ENCODE measurements at places on chromosomes 12 and 14.
A peak's percentile ranks its signal among the peaks of the same experiment; 100 is the strongest.

DNA sequence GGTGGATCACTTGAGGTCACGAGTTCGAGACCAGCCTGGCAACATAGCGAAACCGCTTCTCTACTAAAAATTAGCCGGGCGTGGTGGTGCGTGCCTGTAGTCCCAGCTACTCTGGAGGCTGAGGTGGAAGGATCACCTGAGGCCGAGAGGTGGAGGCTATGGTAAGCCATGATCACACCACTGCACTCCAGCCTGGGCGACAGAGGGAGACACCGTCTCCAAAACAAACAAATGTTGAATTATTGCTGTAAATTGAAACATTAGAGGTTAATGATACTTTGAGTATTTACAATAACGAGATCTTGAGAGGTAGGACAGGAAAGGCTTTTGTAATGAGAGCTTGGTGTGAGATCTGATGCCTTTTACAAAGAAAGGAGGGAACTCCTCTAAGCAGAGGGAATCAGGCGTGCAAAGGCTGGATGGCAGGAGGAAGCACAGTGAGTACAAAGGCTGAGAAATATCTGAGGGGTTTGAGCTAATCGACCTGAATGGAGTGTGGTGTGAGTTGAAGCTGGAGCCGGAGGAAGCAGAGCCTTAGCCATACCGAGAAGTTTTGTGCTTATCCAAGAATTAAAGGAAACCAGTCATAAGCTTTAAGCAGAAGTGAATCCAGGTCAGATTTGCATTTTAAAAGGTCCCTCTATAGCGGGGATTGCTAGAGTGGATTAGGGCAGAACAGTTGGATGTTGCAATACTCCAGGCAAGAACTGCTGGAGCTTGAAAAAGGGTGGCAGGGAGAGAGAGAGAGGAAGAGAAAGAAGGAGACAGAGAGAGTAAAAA lies 1.1 kb downstream of the RHNO1 start:
- peak; percentile 89 for DNase-seq

DNA sequence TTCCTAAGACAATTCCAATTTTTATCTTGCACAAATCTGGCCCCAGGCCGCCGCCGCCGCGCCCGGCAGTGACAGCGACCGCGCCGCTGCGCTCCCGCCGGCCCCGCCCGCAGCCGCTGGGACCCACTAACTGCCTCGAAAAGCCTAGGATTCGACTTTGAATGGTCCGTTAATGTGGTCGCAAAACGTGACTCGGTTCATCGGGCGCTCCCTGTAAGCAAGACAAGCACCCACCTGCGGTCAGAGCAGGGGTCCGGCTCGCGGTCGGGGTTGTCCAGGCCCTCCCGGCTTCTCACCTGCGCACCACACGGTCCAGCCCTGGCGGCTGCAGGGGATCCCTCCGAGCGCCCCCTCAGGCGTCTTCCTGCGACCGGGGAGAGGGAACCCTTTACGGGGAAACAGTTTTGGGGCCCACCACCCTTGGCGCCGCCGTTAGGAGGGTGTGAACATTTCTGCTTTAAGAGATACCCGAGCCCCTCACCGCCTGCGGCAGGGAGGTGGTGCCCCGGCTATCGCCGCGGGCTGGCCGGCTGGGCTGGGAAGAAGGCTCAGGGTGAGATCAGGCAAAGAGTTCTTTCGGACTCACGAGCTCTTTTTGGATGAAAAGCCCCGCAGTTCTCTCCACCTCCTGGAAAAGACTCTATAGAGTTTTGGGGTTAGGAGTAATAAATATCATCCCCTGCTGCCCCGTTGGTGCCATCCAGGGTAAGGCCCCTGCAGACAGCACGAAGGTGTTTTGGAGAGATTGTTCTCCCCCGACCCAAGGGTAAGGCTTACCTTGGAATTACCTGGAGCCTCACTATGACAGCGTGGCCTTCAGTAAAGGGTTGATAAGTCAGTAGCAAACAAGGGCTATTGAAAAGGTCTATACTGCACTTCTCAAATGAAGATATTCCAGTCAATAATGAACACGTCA lies 13.6 kb upstream of the FOXJ2 start:
- peak; percentile 37 for DNase-seq

DNA sequence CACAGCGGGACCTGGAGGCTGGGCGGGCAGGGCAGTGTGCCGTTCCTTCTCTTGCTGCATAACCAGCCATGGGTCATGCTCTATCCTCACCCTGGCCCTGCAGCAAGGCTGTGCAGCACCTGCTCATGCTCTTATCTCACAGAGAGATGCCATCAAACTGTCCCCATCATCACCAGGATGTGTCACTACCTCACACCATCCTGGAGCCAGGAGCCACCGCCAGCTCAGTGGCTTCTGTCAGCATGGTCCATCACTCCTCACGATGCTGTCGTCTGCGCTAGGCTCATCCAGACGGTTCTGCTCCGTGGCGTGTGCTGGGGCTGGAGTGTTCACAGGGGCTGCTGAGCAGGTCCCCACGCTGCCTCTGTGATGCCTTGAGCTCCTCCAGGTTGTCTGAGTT lies 77.2 kb upstream of the DYNC1H1 start:
- DNase-seq: no peak

- DNase-seq: no peak
These were observed 5.6 kb downstream of the DACT1 start for GRCh38 chr14:58643366-58643765.

- DNase-seq: no peak
These were observed 55.0 kb downstream of the CCDC85C start for GRCh38 chr14:99548871-99549515.

DNA sequence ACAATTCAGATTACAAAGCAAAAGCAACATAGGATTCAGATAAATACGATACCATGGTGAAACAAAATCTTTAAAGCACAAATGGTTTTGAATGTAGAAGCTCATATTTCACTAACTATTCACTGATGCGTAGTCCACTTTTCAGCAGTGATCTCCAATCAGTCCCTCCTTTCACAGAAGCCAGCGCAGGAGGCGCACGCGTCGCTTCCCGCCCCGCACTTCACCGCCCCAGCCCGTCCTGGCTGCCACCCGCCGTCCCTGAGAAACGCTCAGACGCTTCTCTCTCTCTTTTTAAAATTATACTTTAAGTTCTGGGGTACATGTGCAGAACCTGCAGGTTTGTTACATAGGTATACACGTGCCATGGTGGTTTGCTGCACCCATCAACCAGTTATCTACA lies 19.8 kb upstream of the CHFR start:
- no peak for DNase-seq

DNA sequence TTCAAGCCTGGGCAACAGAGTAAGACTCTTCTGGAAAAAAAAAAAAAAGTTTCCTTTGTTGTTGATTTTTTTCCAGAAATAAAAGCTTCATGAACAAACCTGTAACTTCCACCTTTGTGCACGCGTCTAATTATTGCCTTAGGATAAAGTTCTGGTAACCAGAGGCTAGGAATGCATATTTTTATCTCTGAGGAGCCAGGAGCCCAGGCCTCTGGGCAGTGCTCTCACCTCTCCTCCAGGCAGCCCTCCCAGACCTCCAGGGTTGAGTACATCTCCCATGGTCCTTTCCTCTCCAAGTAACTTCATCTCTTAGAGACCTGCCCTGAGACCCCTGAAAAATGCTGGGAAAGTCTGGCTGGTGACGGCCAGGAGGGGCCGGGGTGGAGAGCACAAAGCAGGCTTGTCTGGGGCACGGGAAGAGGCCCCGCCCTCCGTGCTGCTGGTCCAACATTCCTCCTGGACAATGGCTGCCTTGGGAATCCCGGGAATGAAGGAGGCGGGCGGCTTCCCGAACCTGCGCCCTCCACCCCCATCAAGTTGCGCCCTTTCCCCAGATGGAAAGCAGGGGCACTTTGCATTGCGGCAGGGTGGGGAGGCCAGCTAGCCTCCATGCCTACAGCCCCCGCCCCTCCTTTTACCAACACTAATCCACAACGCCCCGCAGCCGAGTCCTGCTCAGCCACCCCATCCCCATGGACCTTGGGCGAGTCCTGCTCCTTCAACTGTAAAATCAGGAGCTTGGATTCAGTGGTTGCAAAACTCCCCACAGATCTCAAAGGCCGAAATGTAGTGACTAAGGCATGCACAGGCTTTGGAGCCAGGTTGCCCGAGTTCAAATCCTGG lies 7.3 kb upstream of the FIGNL2 start:
- DNase-seq: no peak

DNA sequence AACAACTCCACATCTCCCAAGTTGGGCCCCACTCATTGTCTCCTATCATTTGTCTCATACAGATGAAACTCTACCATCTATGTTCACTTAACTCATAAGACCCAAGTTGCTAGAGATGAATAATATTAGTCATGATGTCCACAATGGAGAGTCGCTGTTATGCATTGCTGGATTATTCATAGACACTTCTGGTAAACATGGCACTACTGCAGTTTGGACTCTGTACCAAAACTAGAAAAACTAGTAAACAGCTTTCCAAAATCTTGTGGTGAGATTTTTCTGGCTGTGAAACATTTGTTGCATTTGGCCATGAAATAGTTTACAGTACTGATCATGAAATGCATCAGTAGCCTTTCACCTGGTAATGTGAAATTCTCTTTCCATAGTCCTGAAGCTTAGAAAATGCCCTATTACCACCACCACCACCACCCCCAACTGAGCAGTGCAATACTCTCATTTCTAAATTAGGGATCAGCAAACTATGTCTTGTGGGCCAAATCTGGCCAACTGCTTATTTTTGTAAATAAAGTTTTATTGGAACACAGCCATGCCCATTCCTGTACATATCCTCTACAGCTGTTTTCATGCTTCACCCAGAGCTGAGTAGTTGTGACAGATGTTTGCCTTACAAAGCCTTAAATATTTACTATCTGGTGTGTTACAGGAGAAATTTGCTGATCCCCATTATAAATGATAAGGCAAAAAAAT lies 236.5 kb downstream of the DPF3 start:
- no peak for DNase-seq

DNA sequence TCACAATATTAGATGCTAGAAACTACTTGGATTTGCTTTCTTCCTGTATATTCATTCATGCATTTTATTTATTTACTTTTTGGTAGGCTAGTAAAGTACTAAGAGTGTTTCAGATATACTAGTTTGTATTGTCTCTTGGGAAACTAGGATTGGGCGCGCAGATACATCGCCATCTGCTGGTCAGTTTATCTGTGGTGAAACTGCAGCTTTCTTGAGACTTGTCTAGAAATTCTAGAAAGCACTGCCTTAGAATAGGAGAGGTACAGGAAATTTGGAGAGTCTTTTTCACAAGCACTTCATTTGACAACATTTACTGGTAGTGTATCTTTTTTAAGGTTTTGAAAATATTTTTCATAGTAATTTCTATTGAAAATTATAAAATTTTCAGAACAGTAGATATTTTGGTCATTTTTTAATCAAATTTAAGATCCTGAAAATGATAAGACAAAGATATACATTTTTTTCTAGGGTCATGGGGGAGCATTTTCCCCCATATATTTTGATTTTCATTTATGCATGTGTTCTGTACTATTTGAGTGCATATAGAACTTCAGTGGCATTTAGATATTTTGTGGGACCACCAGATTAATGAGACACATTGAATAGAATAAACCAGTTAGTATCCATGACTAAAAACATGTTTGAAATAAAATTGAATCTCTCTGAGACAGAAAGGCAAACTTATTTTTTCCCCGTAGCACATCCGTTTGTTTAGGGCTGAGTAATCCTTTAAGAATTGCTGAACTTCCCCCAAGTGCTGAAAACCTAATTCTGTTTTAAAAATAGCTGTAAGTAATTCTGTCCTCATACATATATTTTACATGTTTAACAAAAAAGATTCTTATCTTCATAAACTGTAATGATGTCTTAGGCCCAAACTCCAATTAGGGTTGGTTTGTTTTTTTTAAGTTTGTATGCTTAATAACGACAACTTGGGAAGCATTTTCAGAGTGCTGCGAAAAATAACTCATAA lies 44.5 kb downstream of the SLC38A6 start:
- DNase-seq: peak; percentile 83

DNA sequence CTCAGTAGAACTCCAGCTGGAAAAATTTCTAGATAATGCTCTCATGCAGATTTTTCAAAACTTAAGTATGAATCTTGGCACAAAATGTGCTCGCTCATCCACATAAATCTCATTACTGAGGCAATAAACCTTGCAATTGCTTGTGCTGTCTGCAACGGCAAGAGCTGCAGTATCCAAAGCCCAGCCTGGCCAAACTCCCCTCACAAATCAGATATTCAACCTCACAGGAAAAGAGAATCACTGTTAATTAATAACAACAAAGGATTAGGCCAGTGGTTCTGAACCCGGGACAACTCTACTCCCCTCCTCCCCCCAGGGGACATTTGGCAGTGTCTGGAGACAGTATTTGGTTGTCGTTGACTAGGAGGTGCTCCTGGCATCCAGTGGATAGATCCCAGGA lies 19.2 kb upstream of the CORO1C start:
- DNase-seq: no peak

- DNase-seq: peak; percentile 16
These were observed 554 bp downstream of the SPPL3 start for GRCh38 chr12:120903412-120904196.

GRCh38 chr14:93212432-93212831 lies 5.4 kb downstream of the UBR7 start:
- no peak for DNase-seq

DNA sequence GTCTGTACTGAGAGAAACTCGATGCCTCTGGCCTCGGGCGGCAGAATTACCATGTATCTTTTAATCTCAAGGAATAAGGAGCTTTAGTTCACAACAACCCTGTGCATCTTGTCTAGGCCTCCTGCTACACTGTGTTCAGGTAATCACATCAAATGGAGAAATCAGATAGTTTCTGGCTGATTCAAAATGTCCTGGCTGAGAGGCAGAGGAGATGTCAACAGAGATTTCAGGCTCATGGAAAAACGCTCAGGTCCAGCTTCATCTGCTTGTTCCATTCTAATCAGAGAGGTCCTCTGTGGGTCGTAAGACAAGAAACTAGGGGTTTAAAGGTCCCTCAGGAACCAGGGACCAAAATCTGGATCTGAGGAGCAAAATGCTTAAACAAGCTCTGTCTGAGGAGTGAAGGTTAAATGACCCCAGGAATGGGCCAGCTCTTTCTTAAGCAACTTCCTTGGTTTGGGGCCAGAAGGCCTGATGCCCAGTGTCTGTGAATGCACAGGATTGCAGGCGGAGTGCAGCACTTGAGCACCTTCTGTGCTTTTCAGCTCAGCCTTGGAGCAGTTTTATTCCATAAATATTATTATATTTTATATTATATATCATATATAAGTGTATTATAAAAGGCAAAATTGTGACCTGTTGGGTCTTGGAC lies 170.2 kb upstream of the PRICKLE1 start:
- no peak for DNase-seq

- no peak for DNase-seq
These were observed 164.7 kb upstream of the MYL2 start for GRCh38 chr12:111085096-111085495.

- no peak for DNase-seq
These were observed 355.3 kb upstream of the FKBP4 start for GRCh38 chr12:2439332-2440100.

GRCh38 chr12:32382226-32382625 lies 17.1 kb upstream of the FGD4 start:
- DNase-seq: no peak

DNA sequence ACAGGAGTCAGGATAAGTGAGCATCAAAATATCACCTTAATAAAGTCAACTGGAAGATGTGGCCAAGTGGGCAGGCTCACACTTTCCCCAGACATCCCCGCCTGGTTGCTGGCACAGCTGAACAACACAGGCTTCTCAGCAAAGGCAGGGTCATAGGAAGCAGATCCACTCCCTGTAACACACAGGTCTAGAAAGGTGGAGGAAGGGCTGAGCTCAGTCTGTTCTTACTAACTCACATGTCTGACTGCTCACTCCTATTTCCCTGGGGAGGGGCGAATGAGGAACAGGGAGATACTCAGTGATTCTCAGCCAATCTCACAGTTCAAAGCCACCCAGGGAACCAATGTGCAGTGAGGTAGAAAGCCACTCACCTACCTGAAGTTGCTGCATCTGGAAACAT lies 45.0 kb upstream of the AMN1 start:
- DNase-seq: no peak

GRCh38 chr12:48796976-48797375 lies 8.1 kb upstream of the ADCY6 start:
- DNase-seq: no peak
